ENCODE measurements at places on chromosomes 2 and 18.

DNA sequence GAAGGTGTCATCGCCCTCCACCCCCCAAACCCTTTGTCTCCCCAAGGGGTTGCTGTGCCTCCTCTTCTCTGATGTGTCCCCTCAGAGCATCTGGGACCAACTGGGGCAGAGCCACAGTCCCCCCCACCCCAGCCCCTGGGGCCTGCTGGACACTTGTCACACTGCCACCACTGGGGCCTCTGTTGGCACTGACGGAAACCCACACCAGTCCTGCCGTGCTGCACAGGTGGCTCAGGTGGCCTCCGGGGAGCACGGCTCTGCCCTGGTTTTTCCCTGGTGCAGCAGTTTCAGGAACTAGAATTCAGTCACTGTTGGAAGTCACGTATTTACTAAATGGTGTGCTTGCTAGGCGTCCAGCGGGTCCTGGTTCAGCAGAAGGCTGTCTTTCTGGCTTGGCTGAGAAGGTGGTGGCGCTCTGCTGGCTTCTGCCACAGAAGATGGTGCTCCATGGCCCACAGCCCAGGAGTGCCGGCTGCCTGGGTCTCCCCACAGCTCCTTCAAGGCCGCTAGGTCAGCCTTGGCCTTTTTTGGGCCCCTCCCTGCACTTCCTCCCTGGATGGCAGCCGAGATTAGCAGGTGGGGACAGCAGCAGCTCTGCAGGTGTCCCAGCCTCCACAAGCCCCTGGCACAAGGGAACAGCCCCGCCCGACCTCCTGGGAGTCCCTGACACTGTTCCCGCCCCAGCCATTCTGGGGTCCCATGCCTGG lies 18.6 kb upstream of the KLHL30 start:
- no peak for DNase-seq

DNA sequence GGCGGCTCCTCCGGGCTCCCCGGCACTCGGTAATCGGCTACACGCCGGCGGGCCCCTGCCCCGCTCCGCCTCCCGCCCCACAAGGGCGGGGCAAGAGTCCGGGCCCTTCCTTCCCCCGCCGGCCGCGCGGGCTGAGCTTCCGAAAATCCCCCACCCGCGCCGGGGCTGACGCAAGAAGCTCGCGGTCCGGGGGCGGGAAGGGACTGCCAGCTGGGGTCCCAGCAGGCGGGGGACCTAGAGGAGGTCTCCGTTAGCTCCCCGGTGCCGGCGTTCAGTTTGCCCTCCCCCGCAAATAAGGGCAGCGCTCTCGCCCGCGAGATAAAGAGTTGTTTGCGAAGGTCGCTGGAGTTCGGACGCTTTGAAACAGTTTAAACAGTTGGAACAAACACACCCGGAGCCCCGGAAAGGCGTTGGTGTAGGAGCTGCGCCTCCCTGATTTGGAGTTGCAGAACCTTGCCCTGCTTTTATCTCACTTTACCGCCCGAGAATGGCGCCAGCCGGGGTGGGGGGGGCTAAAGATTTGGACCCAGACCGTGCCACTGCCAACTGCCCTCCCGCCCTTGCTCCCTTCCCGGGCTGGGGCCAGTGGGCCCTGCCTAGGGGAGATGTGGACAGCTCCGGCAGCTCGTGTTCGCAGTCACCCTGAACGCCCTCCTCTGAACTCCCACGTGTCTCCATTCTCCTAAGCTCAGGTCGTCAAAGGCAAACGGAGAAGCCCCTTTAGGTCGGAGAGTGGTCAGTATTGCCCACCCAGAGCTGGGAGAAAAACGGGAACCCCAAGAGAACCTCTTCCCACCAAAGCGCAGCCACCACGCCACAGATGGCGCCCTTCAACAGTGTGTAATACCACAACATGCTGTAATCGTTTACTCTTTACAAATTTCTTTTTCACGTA lies at the start of gene NFE2L2:
Gene NFE2L2 (minus strand): TSS at position 35 of the 895 bp plus-strand sequence. CDS start 151 bp downstream, outside the sequence.
- peak; percentile 60 for DNase-seq

DNA sequence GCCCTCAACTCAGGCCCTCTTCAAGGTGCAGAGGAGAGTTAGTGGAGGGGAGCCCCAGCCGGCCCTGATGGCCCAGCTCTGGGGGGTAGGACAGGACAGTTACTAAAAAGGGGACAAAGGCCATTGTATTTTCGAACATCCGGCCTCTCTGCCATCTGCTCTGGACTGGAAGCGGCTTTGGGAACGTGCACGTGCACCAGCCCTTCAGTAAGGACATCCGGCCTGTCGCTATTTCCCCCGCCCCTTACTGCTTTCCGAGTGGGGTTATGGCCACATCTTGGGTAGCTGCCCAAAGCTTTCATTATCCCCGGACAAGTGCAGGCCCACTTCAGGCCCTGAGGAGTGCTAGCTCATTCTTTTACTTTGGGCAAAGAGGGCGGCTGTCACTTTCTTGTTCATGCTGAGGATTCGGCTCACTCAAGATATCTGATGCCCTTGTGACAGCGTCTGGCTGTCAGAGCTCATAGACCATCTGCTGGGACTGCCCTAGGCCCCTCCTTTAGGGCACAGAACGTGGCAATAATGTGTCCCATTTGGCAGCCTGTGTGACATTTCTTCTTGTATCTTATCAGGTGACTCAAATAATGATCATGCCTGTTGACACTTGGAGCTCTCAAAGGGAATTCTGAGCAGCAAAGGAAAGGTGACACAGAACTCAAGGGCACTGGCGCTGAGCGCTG lies 17.5 kb downstream of the SLC4A3 start:
- DNase-seq = no peak

DNA sequence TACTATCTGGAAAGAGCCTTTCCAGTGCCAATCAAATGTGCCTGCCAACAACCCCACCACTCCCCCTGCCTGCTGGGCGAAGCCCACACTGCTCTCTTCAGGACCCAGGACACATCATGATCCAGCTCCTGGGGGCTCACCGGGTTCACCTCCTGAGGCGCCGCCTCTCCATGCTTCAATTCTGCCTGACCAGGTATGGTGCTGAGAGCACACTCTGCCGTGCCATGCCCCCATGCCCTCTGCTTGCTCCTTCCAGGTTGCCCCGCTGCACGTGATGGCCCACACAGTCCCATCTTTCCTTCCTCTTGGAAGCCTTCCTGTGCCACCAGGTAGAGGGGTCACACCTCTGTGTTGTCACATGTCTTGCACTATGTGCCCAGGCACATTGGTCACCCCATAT lies 47.5 kb downstream of the ASB18 start:
- no peak for DNase-seq

DNA sequence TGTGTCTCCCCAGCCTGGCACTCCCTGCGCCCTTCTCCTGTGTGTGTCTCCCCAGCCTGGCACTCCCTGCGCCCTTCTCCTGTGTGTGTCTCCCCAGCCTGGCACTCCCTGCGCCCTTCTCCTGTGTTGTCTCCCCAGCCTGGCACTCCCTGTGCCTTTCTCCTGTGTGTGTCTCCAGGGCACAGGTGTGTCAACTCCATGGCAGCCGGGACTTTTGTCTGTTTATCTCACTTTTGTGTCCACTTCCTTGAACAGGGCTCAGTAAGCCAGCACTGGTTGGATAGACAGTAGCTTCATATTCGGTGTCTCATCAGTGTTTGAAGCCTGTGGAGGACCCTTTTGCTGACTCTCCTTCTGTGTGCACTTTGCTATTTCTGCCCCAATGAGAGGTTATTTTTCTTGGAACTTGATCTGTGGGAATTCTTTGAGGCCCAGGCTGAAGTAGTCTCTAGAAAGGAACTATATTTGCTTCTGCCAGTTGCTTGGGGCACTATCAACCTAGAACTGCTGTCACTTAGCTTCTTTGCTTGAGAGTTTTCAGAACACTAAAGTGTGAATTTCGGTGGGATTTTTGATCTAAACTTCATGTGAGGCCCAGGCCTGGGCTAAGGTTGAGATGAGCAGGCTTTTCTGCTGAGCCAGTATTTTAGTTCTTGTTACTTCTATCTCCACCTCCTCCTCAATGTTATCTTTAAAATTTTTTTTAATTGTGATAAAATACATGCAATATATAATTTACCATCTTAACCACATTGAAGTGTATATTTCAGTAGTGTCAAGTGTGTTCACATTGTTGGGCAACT lies 8.3 kb upstream of the ASB1 start:
- DNase-seq = no peak

- no peak for DNase-seq
These were observed 41.2 kb upstream of the RAB27B start for GRCh38 chr18:54787121-54787520.

GRCh38 chr2:240324312-240325015 lies 111.0 kb upstream of the GPC1 start:
- no peak for DNase-seq

- DNase-seq = no peak
These were observed 25.9 kb upstream of the GPR17 start for GRCh38 chr2:127619877-127620705.

GRCh38 chr2:69335311-69335710 lies 51.7 kb downstream of the GFPT1 start:
- DNase-seq = no peak

DNA sequence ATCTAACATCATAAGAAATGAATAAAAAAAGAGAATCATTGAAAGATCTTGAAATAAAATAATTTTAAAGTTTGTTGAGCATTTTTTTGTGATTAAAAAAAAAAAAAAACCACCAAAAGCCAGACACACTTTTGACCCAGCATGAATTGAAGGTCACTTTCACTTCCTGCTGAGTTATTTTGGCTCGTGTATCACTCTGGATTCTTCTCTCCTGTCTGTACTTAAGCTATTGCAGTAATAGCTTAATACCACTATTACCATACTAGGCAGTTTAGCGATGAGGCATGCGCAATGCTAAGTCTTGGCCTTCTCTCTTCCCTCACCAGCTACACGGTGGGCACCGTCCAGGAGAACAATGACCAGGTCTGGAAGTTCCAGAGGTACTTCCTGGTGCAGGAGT lies 54.5 kb upstream of the SPP2 start:
- DNase-seq = no peak

- DNase-seq = no peak
These were observed 4.0 kb downstream of the ALPP start for GRCh38 chr2:232382331-232383225.

GRCh38 chr2:128440666-128441340 lies 122.1 kb upstream of the HS6ST1 start:
- DNase-seq = no peak
